ENCODE measurements at places on chromosomes 6 and 20. TPM values are rescaled to one million over a fixed set of nuclear protein-coding genes. Genes with fewer than 3 reads are reported as not detected.

Gene GSTA2
- total RNA-seq: not detected

Gene PARD6B
- 1.4 TPM for total RNA-seq

Gene SYCP2L
- 0.71 TPM for total RNA-seq

DNA sequence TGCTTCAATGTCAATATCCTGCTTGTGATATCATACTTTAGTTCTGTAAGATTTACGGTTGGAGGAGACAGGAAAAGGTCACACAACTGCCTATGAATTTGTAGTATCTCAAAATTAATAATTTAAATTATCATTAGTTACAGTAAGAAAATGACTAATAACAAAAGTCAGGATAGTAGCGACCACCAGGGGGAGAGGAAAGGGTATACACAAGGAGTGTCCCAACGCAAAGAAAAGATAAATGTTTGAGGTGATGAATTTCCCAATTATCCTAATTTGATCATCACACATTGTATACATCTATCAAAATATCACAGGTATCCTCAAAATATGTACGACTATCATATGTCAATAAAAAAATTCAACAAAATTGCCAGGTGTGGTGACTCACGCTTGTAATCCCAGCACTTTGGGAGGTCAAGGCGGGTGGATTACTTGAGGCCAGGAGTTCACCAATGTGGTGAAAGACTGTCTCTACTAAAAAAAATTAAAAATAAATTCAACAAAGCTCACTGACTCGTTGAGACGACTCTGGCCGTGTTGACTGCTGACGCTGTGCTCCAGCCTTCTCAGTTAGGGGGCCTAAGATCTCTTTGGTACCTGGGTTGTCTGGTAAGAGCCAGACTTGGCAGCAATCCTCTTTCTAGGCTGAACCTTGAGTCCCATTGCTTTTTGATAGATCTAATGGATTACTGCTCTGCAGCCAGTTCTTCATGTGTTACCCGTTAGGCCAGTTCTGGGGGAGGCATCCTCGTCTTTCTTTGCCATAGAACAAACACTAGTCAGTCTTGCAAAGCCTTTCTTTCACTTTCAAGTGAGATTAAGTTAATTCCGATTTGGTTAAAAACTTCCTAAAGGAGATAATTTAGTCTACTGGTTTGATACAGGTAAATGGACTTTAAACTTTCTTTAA is 9.0 kb upstream of the OVOL2 start:
- DNase-seq: no peak

DNA sequence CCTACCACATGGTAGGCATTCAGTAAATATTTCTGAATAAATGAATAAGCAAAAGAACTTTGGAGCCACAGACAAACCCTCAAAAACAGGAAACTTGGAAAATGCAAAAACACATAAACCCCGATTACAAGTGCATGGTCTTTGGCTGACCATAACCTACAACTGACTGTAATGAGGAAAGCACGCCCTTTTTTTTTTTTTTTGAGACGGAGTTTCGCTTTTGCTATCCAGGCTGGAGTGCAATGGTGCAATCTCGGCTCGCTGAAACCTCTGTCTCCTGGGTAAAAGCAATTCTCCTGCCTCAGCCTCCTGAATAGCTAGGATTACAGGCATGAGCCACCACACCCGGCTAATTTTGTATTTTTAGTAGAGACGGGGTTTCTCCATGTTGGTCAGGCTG is 11.9 kb upstream of the LATS1 start:
- DNase-seq: no peak

- DNase-seq: no peak
These were observed 85.2 kb downstream of the BANF2 start for GRCh38 chr20:17785007-17785406.

DNA sequence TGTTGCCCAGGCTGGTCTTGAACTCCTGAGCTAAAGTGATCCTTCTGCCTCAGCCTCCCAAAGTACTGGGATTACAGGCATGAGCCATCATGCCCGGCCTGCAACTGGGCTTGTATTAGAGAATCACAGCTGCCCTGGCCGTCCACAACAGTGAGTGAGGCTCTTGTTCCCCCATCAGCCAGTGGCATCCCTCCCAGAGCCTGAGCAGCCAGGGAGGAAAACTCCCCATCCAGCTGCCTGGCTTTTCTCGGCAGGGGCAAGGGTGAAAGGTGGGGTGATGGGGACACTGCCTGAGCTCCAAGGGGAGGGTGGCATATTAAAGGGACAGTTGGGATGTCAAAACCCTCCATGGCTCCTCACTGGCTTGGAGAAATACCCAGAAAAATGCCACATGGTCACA is 185.6 kb downstream of the NFATC2 start:
- DNase-seq: peak; percentile 45

- DNase-seq: no peak
These were observed 31.1 kb upstream of the ENPP4 start for GRCh38 chr6:46098678-46099077.

DNA sequence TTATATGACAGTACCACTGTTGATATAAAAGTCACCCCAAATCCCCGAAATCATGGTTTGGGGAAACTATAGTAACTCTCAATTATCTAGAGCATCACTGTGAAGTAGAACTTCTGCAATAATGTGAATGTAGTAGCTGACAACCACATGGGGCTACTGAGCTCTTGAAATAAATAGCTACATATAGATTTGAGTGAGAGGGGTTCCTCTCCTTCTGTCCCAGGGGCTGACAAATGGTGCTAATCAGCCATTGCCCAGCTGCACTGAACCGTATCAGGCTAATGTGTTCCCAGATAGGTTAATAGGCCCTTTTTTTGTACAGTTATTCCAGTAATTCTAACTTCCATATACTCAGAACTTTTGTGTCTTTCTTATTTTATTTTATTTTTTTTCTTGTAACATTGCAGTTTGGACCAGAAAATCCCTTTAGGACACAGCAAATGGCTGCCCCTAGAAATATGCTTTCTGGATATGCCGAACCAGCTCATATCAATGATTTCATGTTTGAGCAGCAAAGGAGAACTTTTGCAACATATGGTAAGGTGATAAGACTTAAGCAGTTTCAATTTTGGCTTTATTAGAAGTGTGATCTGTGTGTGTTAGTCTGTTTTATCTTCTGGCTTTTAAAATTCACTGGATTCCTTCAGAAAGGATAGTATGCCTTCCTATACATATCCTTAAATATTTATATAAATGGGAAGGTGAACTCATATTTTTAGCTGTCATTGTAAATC is 21.1 kb downstream of the CDC40 start:
- DNase-seq: no peak

DNA sequence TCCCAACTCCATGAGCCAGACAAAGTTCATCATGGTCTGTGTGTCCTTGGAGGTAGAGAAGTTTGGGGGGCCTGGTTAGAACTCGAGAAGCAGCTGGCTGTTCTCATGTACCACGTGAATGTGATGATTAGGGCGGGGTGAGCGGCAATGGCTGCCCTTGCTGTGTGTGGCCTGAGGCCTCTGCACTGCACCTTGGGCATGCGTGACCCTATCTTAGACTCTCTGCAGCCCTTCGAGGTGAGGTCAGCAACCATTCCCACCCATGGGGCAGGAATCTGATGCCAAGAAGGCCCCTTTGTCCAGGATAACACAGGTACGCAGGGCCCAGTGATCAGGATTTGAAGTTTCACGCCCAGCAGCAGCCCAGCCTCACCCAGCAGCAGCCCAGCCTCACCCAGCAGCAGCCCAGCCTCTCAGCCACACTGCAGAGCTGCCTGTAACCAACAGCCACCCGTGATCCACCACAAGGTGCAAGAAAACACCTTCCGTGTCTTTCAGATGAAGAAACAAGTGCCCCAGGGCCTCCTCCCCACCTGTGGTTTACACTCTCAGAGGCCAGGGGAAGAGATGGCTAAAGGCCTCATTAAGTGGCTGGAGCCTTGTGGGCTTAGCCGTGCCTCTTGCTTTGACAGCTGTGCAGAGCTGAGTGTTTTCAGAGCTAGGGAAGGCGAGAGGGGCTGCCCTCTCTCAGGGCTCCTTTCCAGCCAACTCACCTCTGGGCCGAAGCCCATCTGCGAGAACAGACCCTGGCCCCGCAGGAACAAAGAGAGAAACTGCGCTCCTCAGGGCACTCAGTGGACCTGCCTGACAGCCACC is 195.2 kb upstream of the CDH4 start:
- peak; percentile 56 for DNase-seq

DNA sequence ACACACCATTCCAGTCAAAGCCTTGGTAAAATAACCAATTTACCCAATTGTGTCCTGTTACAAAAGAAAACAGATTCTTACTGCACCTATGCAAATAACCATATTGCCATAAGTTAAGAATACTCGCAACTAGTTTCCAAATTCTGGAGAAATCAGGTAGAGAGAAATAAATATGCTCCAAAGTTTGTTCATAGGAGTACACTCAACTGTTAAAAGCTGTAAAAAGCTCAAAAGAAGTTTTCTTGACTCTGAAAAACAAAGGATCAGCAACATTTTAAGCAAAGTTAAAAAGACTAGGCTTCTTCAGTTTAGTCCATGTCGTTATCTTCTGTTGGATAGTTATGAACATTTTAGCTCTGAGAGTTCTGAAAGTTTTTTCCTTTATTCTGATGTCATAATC is 48.0 kb downstream of the CEP85L start:
- DNase-seq: no peak

GRCh38 chr20:37341632-37342031 is 4.3 kb upstream of the SRC start:
- DNase-seq: peak; percentile 55

DNA sequence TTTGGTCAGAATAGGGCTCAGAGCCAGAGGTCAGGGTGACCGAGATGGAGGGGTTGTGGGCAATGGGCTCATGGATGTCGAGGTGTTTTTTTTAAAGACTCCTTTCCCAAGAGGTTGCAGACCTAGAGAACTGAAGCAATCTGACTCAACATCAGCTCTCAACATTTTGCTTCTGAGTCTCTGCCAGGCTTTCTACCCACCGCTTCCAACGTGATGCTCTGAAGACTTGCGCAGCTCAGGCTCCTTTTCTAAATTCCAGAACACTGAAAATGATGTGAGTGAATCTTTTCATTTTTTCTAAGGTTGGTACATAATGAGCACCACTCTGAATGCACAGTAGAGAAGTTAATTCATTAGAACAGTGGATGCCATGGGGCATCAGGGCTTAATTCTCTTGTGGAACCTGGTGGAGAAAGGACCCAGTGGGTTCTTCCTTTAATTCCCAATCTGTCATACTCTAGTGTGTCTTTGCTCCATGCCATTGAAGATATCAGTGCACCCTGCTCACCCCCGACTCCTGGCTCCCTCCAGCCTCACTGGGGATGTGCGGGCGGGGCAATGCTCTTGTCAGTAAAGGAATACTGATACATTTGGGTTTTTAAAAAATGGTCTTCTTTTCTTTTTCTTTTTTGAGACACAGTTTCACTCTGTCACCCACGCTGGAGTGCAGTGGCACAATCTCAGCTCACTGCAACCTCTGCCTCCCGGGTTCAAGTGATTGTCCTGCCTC is 17.0 kb upstream of the KIF13A start:
- no peak for DNase-seq

- DNase-seq: no peak
These were observed 240.4 kb downstream of the PRL start for GRCh38 chr6:22056398-22056797.

DNA sequence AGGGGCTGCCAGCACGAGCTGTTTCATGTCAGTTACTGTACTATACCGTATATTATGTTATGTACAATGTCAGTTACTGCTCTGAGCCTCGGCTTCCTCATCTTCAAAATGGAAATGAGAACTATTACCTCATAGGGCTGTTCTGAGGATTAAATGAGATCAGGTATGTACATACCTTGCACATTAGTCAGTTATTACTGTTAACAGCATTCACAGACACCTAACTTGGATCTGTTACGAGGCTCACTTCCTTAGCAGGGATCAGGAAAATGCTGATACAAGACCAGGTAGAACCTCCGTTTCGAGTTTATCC is 69.7 kb upstream of the TBC1D7 start:
- DNase-seq: no peak

GRCh38 chr20:33811776-33812151 is 616 bp downstream of the CHMP4B start:
- DNase-seq: no peak

DNA sequence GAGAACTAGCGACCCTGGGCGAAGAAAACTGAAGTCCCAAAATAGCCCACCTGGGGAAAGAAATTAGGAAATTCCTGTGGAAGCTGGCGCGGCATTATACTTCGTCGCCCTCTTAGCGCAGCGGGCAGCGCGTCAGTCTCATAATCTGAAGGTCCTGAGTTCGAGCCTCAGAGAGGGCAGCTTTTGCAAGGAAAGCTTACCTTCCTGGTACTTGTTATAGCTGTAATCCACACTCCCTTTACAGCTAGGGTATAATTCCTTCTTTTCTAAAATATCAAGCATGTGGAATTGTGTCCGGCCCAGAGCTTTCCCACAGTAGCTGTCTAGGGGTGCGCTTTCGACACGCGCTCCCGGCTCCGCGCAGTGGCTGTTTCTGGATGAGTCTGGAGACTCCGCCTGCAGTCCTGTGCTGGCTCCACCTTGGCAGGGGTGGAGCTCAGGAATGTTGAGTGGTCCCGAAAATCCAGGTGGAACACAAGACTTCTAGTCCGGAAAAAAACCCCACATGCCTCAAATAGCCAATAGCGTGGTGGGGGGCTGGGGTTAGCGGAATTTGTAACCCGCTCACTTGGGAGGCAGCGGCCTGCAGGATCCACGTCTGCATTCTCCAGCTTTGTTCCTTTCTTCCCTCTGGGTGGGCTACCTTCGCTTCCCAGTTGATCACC is 83.7 kb upstream of the ZNF322 start:
- no peak for DNase-seq

GRCh38 chr6:109056661-109057060 is 38.0 kb downstream of the SESN1 start:
- DNase-seq: no peak

DNA sequence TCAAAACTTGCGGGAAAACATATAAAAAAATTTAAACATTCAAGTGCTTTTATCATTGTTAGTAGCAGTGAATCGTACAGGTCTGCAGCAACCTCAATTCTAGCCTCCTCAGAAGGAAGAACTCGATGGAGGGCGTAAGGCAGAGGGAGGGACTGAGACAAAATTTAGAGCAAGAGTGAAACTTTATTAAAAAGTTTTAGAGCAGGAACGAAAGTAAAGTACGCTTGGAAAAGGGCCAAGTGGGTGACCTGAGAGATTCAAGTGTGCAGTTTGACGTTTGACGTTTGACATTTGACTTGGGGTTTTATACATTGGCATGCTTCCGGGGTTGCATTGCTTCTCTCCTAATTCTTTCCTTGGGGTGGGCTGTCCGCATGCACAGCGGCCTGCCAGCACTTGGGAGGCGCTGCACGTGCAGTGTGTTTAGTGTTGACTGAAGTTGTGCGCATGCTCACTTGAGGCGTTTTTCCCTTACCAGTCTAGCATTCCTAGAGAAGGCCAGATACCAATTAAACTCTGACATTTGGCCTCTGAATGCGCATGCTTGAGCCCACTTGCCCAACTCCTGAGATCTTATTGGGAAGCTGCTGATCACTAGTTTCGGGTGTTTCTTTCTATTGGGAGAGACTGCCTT is 82.6 kb downstream of the TBX18 start:
- DNase-seq: peak; percentile 34

GRCh38 chr6:159981403-159982245 is 12.7 kb downstream of the IGF2R start:
- peak; percentile 82 for DNase-seq

GRCh38 chr20:4613718-4614620 is 107.7 kb upstream of the PRND start:
- DNase-seq: no peak

- no peak for DNase-seq
These were observed 34.0 kb downstream of the KIF25 start for GRCh38 chr6:168031411-168031971.
